ENCODE measurements at places on chromosomes 16 and 17.

DNA sequence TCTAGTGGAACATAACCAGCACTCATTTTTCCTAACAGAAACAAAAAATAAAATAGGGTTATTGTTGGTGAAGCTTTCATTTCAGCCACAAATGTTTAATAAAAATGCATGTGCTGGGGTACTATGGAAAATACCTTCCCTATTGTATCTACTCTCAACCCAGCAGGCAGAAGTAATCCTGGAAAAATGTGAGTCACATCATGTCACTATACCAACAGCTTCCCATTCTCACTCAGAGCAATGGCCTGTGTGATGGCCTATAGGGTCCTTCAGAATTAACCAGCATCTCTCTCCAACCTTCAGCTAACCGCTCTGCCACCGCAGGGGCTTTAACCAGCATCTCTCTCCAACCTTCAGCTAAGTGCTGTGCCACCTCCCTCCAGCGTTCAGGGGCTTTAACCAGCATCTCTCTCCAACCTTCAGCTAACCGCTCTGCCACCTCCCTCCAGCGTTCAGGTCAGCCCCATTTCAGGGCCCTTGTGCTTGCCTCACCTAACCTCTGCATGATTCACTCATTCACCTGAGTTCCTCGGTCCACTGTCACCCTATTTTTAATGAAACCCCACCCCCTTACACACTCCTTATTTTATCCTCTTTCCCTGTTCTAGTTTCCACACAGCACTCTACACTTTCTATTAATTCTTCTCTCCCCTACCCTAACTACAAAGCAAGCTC is 34.0 kb downstream of the UBE2G1 start:
- DNase-seq = no peak

GRCh38 chr16:11157143-11157542 is 98.9 kb downstream of the SOCS1 start:
- no peak for DNase-seq

DNA sequence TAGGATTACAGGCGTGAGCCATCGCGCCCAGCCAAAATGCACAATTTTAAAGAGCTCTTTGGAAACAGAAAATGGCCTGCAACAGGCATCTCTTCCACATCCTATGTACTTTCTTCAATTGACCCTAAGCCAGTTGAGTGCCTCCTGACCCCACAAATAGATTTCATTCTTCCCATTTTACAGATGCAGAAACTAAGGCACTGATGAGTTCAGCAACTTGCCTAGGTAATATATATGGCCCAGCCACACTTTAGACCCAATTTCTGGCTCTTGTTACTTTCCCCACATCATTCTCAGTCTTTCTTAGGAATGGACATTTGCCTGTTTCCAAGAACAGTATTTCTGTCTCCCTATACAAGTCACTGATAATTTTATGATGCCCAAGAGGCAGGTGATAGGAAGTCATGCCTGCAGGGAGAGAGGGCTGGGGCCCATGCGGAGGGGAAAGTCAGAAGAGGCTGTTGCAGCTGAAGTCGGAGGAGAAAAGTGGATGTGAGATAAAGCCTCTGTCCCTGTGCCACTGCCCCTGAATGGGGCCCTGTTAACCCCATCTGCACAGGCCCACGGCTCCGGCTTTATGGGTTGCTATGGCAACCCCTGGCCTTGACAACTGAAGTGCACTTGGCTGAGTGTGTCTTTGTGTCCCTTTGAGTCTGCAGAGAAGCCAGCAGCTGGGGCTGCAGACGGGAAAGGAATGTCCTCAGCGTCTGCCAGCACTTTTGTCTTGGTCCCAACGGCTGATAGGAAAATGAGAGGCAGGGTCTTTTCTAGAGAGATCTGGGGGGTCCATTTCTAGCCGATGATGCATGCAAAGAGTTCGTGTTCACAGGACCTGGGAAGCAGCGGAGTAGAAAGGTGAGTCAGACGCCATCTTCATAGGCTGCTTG is 45.9 kb downstream of the ABAT start:
- no peak for DNase-seq

DNA sequence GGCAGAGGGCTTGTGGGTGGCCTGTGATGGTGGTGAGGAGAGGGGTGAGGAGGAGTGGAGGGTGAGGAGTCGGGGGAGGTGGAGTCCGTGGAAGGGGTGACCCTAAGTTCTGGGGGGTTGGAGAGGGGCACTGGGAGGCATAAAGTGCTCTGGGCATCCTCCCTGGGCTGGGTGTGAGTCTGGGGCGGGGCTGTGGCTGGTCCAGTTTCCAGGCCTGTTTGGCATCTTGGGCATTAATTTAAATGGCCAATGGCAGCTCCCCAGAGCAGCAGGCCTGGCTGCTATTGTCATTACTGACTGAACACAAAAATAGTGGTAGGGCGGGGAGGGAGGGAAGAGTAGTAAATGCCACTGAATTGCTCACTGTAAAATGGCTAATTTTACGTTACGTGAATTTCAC is 7.7 kb upstream of the ARHGAP23 start:
- no peak for DNase-seq

- no peak for DNase-seq
These were observed 17.0 kb upstream of the SP6 start for GRCh38 chr17:47867813-47868533.

DNA sequence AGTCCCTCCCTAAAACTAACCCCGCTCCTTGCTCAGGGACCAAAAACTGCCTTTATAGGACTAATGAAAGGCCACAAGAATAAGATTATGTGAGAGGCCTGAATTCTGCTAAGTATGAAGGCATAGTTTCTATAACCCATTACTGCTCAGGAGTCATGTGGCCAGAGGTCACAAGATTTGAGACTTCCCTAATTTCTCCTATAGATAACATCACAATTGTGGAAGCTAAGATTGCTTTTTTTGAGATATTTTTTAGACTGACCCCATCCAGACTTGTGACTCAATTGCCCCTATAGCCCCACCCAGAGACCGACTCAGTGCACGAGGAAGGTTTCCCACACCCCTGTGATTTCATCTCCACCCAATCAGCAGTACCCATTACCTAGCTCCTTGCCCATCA is 504.1 kb upstream of the GOT2 start:
- no peak for DNase-seq

Measured in H4 (cell line).